ENCODE measurements at places on chromosomes 1 and 21.

GRCh38 chr1:3283849-3284248 lies 170.6 kb upstream of the ARHGEF16 start:
- DNase-seq, result no peak

DNA sequence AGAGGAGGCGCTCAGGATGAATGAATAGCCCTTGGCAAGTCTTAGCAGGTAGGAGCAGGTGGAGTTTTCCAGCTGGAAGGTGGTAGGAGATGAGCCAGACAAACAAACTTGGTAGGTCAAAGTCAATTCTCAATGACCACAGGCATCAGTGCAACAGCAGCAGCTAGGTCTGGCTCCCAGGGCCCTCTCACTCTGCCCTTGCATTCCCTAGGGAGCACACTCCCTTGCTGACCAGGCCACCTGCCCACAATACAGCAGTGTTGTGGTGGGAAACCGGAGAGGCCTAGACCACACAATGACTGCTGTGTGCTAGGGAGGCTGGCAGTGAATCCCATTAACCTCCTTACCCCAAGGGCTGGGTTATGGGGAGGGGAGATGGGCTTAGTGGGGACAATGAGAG lies 13.0 kb upstream of the PAQR6 start:
- no peak for DNase-seq

DNA sequence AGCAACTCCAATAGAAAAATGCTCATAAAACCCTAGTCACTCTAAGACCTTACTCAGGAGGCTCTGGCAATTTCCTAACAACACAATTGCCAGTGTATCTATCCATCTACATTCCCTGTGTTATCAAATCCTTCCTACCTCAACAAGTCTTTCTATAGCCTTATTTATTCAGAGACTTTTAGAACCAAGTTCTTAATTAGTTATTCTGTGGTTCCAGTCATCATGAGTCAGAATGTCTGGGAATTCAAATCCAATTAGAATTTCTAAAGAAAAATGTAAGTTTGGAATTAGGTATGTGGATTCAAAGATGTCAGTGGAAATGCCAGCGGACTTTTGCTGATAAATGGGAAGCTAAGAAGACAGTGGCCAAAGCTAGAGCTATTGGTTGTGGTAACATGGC lies 302.6 kb upstream of the C1orf87 start:
- no peak for DNase-seq

DNA sequence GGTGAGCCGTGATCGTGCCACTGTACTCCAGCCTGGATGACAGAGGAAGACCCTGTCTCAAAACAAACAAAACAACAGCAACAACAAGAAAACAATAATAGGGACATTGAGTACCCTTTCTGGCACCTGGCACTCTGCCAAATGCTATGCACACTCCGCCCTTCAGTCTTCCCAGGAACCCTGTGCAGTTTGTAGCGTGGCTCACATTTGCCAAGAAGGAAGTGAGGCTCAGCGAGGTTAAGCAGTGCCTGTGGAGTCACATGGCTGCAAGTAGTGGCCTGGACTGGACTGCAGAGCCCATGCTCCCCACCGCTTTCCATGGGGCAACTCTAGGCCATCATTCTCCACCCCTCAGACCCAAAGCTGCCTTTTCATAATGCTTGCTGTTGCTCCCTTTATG lies 5.3 kb upstream of the EVA1B start:
- no peak for DNase-seq

DNA sequence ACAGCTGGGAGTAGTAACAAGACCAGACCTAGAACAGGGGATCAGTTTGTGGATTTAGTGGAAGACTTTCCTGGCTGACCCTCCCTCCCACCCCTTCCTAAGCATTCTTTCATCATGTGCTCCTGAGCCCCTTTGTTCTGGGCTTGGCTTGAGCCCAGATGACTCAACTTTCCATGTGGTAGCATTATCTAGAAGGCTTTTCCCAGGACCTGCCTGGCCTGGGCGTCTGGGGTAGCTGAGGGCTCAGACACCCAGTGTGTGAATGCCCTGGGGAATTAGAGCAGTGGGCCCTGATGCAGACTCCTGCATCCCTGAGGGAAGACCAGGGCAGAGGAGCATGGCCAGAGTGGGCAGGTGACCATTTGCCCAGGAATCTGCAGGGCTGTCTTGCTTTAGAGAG lies 44.1 kb upstream of the TSPAN2 start:
- no peak for DNase-seq

DNA sequence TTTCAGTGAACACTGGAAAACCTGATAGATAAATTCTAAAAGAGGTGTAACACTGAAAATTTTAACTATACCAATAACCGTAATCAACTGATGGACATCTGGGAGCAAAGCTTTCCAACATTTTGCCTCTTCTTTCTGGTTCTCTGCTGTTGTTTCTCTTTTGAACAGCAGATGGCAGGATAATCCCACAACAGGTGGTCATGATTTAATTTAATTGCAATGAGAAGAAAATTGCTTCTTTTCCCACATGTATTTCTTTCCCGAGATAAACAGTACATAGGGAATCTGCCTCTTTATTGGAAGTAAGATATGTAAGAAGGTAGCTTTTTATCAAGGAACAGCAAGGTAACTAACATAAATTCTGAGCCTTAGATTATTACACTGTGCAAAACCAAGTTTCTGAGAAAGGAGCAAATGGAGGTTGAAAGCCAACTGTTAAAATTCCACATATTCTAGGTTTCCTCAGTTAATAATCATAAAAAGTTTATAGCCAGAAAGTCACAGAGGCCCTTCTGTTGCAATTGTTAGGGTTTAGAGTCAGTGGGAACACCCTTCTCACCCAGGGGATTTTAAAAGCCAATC lies 72.9 kb downstream of the RPS6KA1 start:
- DNase-seq, result peak; percentile 51

GRCh38 chr1:48470950-48471690 lies 884 bp downstream of the SPATA6 start:
- DNase-seq, result peak; percentile 37

GRCh38 chr1:11487196-11487751 lies 8.3 kb downstream of the DISP3 start:
- DNase-seq, result no peak

GRCh38 chr1:154996966-154997701 lies 3.7 kb downstream of the LENEP start:
- no peak for DNase-seq

GRCh38 chr1:215543191-215543606 lies 23.9 kb upstream of the KCTD3 start:
- peak; percentile 35 for DNase-seq

DNA sequence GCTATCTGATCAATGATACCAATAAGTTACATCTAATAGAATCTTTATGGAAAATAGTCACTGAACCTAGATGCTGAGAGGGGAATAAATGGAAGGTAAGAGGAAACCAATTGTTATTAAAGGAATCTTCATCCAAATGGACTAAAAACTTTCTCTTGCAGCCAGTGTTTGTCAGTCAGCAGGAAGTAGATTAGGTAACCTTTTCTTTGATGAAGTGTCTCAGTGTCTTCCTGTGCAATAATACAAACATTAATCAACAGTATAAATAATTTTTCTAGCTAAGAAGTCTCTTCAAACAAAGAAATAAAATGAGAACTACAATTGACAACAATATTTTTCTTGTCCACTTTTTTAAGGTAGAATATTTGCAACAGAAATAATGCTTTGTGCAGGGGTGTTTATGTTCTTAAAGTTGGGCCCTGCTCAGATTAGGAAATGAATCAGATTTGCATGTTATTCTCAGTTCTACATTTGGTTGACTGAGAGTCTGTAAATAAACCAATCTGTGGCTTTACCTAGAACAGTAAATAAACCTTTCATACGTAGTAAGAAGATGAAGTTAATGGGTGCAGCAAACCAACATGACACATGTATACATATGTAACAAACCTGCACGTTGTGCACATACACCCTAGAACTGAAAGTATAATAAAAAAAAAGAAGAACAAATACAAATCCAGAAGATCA lies 391.4 kb downstream of the MRPL39 start:
- no peak for DNase-seq

- no peak for DNase-seq
Observed at GRCh38 chr1:35646043-35646442, 4.7 kb upstream of the PSMB2 start.

GRCh38 chr1:112960384-112960783 lies 4.4 kb upstream of the SLC16A1 start:
- no peak for DNase-seq

- peak; percentile 6 for DNase-seq
Observed at GRCh38 chr1:246004301-246004700, 502.8 kb downstream of the SMYD3 start.

DNA sequence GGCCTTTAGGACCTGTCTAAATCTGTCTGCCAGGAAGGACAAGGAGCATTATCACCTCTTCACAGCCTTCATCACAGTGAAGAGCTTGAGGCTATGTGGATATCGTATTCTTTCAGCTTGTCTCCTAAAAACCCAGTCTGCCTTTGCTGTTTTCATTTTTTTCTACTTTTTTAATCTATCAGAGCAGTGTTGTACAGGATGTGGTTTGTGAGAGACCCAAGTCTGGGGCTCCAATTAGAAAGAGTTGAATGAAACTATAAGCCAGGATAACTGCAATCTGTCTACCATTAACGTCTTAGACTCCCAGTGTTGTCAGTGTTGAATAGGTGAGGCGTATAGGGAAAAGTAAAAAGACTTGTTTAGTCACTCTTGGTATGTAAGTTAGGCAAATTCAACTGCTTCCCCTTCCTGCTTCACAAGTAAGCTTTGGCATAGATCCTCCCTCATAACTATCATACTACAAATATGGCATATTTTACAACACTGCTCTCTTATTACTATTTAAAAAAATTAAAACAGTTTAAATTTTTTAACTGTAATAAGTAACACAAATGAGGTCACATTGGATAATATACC lies 1225.8 kb upstream of the PRMT6 start:
- DNase-seq, result no peak

- no peak for DNase-seq
Observed at GRCh38 chr1:93801471-93801870, 77.5 kb downstream of the DNTTIP2 start.

- DNase-seq, result no peak
Observed at GRCh38 chr1:229845410-229846138, 219.5 kb downstream of the URB2 start.

GRCh38 chr1:156692441-156692924 lies 12.9 kb downstream of the CRABP2 start:
- DNase-seq, result no peak

- no peak for DNase-seq
Observed at GRCh38 chr1:30834253-30834652, 74.3 kb downstream of the SDC3 start.

DNA sequence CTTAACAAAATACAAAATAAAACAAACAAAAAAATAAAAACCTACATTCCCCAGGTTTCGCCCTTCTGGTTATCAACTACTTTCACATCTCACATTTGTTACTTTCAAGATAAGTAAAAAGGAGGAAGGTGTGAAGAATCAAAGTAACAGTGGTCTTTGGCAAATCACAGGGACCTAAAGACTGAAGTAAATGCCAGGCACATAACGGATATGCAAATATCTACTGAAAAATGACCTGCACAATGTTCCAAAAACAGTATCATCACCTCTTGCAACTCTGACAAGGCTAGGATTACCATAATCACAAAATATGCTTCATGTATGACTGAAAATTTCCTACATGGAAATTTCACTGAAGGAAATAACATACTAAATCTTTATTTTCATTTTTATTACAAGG lies 29.3 kb downstream of the COP1 start:
- no peak for DNase-seq

DNA sequence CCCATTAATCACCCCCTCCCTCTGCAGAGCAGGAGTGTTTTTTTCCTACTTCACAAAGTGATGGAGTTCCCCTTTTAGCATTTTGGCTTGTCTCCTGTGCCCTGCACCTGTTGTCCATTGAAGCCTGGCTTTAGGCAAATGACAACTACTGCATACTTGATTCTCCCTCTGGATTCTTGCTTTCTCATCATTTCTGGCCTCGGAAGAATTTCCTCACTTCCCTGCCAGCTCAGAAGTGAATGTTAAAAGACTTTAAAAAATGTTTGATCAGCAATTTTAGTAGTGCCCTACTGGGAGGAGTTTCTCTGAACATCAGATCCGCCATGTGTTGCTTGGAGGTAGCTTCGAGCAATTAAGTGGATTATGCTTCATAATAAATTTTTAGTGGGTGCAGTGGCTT lies 28.1 kb downstream of the RCOR3 start:
- DNase-seq, result no peak

DNA sequence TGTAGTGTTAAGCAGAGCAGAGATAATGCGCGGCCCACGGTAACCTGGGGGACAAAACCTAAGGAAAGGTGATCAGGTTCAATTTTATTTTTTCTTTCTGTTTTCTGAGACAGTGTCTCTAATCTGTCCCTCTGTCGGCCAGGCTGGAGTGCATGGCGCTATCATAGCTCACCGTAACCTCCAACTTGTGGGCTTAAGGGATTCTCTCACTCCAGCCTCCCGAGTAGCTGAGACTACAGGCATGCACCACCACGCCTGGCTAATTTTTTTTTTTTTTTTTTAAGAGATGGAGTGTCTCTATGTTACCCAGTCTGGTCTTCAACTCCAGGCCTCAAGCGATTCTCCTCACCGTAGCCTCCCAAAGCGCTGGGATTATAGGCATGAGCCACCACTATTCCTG lies 724 bp upstream of the ANKRD35 start:
- no peak for DNase-seq

DNA sequence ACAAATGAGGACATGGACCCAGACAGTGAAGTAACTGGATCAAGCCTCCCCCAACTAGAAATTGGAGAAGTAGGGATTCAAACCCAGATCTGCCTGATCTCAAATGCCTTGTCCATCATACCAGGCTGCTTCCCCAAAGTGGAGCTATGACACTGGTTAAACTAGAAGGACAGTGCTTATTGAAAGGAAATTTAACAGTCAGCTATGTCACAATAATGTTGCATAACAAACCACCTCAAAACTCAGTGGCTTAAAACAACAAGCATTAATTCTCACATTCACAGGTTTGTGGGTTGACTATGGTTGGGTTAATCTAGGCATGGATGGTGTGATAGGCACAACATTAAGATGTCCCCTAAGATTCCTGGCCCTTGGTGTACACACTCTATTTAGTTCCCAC lies 107.1 kb downstream of the TAS1R2 start:
- DNase-seq, result no peak

DNA sequence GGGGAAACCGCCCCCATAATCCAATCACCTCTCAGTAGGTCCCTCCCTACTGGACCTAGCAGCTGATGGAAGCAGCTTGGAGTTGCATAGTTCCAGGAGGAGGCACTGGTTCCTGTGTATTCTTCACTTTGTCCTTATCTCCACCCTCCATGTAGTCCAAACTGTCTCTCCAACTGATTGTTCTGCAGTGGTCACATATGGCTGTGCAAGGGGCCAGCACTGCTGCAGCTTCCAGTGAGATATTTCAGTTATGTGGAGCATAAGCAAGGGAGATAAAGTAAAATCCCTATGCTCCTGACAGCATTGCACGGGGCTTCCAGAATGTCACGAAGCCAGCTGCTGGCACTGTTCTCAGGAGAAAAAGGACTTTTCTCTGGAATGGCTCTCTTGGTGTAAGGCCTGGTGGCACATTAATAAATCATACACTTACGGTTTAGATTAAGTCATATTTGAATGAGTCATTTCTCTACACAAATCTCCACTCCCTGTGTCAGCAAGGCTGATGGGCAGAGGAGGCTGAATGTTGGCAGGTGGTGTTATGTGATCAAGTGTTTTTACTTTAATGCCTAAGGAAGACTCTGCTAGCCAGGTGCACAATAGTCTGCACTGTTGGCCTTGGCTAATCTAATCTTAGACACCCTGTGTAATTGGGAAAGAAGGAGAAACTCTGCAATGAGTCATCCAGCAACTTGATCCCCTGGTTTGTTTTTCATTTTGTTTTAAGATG lies 93.4 kb downstream of the KCNK1 start:
- DNase-seq, result peak; percentile 74
